HS-27A (cell line): ENCODE measurements at places on chromosomes 5 and 9.

GRCh38 chr5:415928-416635 lies 26.9 kb upstream of the EXOC3 start:
- DNase-seq, result no peak

DNA sequence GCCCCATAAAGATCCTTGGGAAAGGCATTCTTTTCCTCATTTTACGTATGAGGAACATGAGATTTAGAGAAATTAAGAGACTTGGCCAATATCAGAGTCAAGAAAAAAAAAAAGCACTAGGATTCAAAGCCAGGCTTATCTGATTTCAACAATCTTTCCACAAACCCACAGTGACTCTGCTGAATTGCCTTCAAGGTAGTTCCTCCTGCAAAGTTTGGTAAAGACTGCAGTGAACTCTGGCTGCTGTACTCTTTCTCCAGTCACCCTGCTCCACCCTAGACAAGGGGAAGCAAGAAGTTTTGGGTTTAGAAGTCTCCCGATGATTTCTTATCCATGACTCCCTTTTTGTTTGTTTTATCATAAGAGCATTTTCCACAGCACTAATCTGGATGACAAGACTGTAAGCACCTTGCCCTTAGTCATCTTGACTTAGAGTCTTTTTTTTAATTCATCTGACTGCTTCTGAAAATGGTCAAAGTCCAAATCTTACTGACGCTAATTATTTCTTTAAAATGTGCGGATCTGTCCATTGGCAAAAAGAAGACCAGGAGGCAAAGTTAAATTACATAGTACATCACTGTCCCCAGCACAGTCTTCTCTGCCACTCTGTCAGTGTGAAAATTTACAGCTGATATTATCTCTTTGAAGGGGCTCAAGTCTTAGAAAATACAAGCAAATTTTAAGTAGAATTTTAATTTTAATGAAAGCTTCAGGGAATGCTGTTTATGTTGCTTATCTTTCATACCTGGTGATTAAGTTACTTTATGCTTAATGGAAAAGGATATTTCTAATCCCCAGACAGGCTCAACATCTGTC lies 180.1 kb downstream of the TTLL11 start:
- no peak for DNase-seq

DNA sequence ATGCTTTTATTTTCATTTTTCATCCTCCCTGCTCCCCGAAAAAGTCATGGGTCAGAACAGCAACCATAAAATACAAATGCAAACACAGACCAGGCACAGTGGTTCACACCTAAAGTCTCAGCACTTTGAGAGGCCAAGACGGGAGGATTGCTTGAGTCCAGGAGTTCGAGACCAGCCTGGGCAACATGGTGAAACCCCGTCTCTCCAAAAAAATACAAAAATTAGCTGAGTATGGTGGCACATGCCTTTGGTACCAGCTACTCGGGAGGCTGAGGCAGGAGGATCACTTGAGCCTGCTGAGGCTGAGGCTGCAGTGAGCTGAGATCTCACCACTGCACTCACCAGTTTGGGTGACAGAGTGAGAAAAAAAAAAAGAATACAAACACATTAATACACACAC lies 60.3 kb downstream of the ARHGEF37 start:
- DNase-seq, result no peak

DNA sequence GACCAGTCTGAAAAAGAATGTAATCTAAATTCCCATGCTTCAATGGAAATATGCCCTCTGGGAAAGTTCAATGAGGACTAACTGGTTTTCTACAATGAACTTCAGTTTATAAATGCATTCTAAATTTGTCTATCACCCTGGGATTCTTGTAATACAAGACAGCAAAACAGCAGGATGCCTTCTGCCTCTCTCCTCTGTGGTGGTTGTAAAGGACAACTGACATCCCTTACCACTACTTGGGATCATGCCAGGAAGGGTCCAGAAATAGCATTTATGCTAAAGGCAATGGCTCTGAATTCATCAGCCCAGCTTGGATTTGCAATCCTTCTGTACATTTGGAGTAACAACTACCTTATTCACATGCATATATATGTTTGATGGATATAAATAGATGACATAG lies 97.3 kb upstream of the ADAMTS16 start:
- DNase-seq, result no peak

DNA sequence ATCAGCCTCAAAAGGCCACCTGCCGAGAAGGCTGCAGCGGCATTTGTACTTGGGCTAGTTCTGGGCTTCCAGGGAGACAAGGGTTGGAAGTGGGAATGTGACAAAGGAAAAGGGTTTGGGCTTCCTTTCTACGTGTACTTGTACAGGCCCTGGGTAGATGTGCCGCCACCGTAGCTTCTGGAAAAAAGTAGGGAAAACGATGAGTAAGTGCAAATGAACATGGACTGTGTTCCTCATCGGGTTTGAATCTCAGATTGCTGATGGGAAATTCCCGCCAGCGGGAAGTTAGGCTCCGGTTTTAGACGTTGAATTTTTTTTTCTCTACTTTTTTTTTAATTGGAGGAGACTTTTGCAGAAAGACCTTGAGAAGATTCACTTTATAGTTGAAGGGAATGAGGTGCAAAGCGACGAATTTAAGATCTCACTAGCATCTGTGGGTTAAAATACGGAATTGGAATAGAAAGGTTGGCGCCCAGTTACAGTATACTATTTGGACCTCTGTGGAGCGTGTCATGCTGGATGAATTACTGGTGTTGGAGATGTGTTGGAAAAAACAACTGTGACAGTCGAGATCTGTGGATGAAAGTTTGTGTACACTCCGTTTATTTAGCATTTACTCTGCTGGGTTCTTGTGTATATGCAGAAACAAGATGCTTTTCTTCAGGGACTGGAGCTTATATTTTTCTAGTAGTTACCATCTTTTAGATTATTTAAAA lies 1.2 kb downstream of the G3BP1 start:
- no peak for DNase-seq

GRCh38 chr9:74666625-74667316 lies 169.6 kb downstream of the RORB start:
- DNase-seq, result no peak
